ENCODE measurements at places on chromosomes 2 and 18.

DNA sequence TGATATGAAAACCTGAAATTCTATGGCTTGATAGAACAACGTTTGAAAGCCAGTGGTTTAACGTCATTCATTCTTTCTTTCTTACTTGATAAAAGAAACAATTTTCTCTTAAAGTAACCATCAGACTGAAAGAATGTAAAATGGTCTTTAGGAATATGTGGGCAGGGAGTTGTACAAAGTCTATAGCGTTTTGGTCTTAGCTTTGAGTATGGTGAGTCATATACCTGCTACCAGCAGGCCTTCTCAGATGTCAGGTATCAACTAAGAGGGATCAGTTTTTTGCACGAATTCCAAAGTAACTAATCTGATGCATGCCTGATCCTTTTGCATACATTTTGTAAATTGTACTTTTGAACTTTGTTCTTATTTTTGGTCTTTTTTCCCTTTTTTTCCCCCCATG lies 101.5 kb upstream of the DSEL start:
- no peak for DNase-seq

DNA sequence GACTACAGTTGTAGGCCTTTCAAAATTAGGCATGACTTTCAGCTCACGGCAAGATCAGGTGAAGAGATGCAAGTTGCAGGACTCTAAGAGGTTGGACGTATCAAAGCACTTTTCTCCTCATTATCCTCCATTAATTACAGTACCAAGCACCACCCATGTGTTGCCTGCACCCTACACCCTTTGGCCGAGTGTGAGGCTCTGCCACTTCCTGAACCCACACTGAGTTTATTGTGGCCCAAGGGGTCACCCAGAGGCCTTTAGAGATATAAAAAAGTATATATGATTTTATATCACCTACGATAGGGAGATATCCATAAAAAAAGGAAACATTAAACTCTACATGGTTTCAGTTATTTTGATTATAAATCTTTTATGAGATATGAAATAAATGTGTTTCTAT lies 2.8 kb downstream of the UGT1A8 start:
- DNase-seq, result no peak

DNA sequence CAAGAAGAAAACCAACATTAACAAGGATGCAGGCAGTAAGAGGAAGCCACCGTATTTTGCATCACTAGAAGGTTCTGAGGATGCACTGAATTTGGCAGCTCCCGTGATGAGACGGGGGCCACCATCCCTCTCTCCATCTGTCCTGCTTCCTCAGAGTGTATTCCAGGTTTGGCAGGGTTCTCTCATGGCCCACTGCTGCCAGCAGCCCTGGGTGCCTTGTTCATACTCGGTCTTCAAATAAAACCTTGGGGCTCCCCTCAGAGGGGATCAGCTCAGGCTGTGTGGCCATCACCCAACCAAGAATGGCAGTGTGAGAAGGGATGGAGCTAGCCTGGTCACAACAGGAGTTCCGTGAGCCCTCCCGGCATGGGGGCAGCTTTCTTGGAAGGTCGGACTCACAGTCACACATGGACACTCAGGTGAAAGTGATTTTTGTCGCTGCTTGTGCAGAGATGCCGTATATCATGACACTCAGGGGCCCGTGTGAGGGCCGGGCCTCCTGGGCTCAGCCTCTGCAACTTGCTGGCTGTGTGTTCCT lies 12.8 kb upstream of the MBP start:
- DNase-seq, result no peak

GRCh38 chr2:133333181-133333580 lies 235.1 kb downstream of the NCKAP5 start:
- no peak for DNase-seq

GRCh38 chr2:39845460-39846146 lies 66.5 kb upstream of the THUMPD2 start:
- DNase-seq, result no peak

DNA sequence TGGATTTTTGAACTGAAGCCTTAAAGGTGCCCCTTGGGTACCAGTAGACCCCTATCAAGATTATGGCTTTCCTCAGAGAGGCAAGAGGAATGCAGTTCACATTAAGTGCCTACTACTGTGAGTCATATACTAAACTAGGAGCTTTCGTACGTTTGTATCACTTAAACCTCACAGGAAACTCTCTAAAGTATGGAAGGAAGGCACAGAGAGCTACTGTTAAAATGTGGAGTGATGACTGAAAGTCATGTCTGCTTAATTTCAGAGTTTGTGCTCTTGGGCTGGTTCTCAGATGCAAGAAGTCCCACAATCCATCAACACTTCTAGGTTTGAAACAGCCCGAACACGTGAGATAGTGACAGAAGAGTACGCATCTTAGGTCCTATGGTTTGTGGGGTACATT lies 4.7 kb downstream of the PLCL1 start:
- DNase-seq, result no peak

GRCh38 chr2:239732666-239733010 lies 292.5 kb downstream of the NDUFA10 start:
- DNase-seq, result no peak

- no peak for DNase-seq
Observed at GRCh38 chr2:168694866-168695265, 107.6 kb upstream of the NOSTRIN start.

- no peak for DNase-seq
Observed at GRCh38 chr18:27124196-27124595, 60.9 kb downstream of the CHST9 start.

- no peak for DNase-seq
Observed at GRCh38 chr2:186721956-186722355, 28.1 kb downstream of the FAM171B start.

DNA sequence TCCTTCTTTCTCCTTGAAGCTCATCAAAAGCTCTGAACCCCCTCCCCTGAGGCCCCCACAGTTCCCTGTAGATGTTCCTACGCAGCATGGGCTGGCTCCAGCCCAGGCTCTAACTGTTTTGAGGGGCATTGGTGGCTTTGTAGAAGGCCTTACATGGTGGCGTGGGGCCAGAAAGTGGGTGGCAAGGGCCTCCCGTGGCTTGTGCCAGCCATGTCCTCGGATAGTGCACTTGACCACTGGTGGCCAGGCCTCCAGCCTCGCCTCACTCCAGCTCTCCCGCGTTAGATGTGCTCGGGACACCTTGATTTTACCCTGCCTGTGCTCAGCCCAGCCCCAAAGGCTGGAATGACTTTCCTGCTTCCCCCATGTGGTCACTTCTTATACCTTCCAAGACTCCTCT lies 92.9 kb downstream of the TWIST2 start:
- DNase-seq, result no peak
